ENCODE measurements at places on chromosomes 16 and 17. TPM values are rescaled to one million over a fixed set of nuclear protein-coding genes. Genes with fewer than 3 reads are reported as not detected.

Gene SMIM36
- total RNA-seq = not detected

Gene CDH5
- 6.1 TPM for total RNA-seq

Gene MYH13
- not detected for total RNA-seq

Gene TBC1D28
- total RNA-seq = under 0.01 TPM

Gene CCDC144A
- total RNA-seq = 48.5 TPM

Gene SMIM22
- not detected for total RNA-seq

Gene KRTAP1-1
- not detected for total RNA-seq

Gene RSKR
- total RNA-seq = 11.8 TPM

Gene PLCG2
- total RNA-seq = 1.2 TPM

Gene KRT40
- total RNA-seq = not detected

Gene DLX4
- not detected for total RNA-seq

Gene SMARCD2
- total RNA-seq = 9.4 TPM

Gene TBC1D3B
- total RNA-seq = 1.6 TPM

Gene ZNF469
- 0.41 TPM for total RNA-seq

Gene KRT14
- total RNA-seq = not detected

Gene KRTAP4-5
- not detected for total RNA-seq

Gene FNDC8
- total RNA-seq = not detected

Gene RNF157
- 18.3 TPM for total RNA-seq

Gene TERB1
- total RNA-seq = 0.41 TPM

Gene MYH1
- not detected for total RNA-seq

Gene TBC1D3H
- total RNA-seq = not detected

Data from frontal cortex (tissue), 4 donors.